ENCODE measurements at places on chromosomes 5 and 9. TPM values are rescaled to one million over a fixed set of nuclear protein-coding genes. Genes with fewer than 3 reads are reported as not detected.

FRMD3 gene
- total RNA-seq: 39.1 TPM

LCN1 gene
- total RNA-seq: not detected

SLC25A48 gene
- total RNA-seq: 9.0 TPM

- no peak for DNase-seq
Measured at GRCh38 chr9:90684736-90685135, 42.1 kb upstream of the DIRAS2 start.

- DNase-seq: no peak
Measured at GRCh38 chr5:168132241-168132641, 159.2 kb upstream of the WWC1 start.

- DNase-seq: no peak
Measured at GRCh38 chr5:5139777-5140478, at the start of gene ADAMTS16. Gene ADAMTS16 (plus strand): TSS chr5:5140330. CDS start chr5:5140468, 138 bp downstream.

DNA sequence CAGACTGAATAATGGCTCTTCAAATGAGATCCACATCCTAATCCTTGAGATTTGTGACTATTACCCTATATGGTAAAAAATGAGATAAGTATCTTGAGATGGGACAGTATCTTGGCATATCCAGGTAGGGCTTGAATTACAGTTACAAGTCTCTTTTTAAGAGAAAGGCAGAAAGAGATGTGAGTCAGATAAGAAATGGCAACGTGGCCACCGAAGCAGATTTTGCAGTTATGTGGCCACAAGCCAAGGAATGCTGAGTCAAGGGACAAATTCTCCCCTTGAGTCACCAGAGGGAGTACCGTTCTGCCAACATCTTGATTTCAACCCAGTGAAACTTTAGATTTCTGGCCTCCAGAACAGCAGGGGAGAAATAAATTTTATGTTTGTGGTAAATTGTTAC is 1983.0 kb upstream of the C9orf72 start:
- no peak for DNase-seq

GRCh38 chr5:98104454-98105188 is 668.8 kb upstream of the RGMB start:
- DNase-seq: no peak

- no peak for DNase-seq
Measured at GRCh38 chr5:121366515-121366914, 485.2 kb upstream of the FTMT start.

Measured in Peyer's patch (tissue), 4 donors.